ENCODE measurements at places on chromosomes 6 and 20. TPM values are rescaled to one million over a fixed set of nuclear protein-coding genes. Genes with fewer than 3 reads are reported as not detected.
A peak's percentile ranks its signal among the peaks of the same experiment; 100 is the strongest.

GRCh38 chr6:127879685-127880084 lies 21.2 kb downstream of the THEMIS start:
- DNase-seq: no peak

GRCh38 chr20:23456873-23457272 lies 4.2 kb upstream of the CST11 start:
- no peak for DNase-seq

Gene CST4
- total RNA-seq: not detected

- peak; percentile 52 for DNase-seq
Observed at GRCh38 chr20:45779011-45779915, 12.4 kb downstream of the WFDC3 start.

GRCh38 chr6:147203311-147204059 lies 732 bp upstream of the STXBP5 start:
- peak; percentile 96 for DNase-seq

DNA sequence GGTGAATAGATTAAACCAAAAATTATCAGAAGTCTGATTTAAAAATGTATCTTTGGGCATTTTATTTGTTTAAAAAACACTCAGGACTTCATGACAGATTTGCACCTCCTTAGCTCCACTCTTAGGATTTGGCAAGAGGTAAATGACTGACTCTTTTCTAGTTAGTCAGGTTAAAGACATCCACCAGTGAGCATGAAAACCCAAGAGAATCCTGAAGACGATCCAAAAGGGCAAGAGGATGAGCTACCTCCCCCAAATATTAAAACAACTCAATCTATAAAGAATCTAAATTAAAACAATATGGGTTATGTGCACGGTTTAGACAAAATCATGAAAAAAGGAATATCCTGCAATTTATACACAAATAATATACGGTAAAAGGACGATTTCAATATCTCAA lies 89.4 kb upstream of the OPRM1 start:
- DNase-seq: no peak

DNA sequence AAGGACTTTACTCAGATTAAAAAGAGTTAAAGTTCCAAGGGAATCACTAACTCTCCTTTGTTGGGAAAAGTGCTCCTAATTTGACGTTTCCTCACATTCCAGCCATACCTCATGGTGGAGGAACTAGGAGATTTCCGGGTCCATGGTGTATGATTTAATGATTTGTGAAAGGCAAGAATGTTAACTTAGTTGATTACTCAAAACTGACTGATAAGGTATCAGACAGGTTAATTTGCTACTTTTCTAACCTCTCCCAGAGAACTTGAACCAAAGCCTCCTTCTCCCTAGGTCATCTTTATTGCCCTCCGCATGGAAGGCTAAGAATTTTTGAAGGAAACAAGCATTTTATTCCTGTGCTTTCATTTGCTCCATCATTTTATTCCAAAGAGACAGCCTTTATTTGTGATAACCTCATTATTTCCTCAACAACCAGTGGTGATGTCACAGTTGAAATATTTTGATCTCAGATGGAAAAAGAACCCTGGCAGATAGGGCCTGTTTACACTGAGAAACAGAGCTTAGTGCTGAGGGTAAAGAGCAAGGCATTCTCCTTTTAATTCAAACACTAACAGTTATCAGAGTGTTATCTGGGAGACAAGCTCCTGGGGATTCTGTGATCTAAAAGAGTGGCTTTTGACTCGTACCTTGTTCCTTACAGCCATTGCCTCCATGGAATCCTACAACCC lies 57.4 kb upstream of the BMP2 start:
- DNase-seq: no peak

Gene IL17F
- not detected for total RNA-seq

DNA sequence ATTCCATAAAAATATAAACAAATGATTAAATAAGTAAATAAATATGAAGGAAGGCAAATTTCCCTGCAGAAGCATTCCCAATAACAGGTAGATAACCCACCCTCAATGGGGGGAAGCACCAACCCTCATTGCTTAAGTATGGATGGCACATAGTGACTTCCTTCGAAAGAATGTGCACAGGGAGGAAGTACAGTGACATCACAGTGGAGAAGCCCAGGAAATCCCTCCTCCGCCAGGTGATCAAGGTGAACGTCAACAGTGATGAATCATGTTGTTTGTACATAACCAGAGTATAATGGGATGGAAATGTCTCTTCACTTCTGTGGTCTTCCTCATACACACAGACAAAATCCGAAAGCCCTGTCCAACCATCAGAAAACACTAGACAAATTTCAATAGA lies 267.9 kb downstream of the THBS2 start:
- no peak for DNase-seq

Gene ULBP2
- 0.78 TPM for total RNA-seq

Data from K562 (cell line).